ENCODE measurements at places on chromosomes 1 and 21.

- DNase-seq = no peak
These were observed 348.7 kb downstream of the RPS6KC1 start for GRCh38 chr1:213399695-213400094.

DNA sequence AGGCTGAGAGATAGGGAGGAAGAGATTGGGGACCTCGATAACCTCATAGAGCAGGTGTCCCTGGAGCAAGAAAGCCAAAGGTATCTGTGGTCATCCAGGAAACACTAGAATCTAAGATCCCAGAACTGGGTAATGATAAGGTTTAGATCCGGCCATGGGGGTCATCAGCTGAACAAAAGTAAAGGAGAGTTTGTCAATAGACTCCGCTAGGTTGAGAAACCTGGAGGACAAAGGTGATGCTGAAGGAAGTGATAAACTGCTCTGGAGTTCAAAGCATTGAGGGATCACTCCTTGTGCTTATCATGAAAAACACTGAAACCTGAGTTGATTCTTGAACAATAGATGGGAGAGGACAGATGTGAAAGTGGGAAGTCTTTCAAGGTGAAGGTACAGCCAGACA is 59.5 kb upstream of the SLC2A1 start:
- no peak for DNase-seq

DNA sequence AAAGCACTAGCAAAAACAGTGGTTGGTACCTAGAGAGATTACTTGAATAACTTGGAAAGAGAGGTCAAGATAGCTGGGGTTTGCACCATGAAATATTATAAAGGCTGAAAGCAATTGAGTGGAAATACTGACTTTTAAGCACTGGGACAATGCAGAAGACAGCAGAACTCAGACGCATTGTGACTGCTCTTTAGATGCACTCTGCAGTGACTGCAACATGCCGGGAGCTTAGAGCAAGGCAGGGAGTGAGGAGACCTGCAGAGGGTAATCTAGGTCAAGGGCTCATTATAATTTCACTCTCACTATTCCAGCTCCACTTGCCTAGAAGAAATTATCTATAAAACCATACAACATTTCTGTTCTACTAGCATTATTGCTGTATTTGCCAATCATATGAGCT is 36.6 kb downstream of the OLFM3 start:
- DNase-seq = no peak

GRCh38 chr1:18344755-18345154 is 136.0 kb upstream of the KLHDC7A start:
- DNase-seq = no peak

- DNase-seq = no peak
These were observed 23.0 kb upstream of the WLS start for GRCh38 chr1:68255301-68255700.
